HCT116 (cell line): ENCODE measurements at places on chromosomes 4 and X. TPM values are rescaled to one million over a fixed set of nuclear protein-coding genes. Genes with fewer than 3 reads are reported as not detected.
A peak's percentile ranks its signal among the peaks of the same experiment; 100 is the strongest.

The POF1B gene
- total RNA-seq, result 0.15 TPM

The TXK gene
- total RNA-seq, result 1.7 TPM

The GRIA3 gene
- total RNA-seq, result not detected

The RASGEF1B gene
- total RNA-seq, result 0.25 TPM

The CNGA1 gene
- 2.1 TPM for total RNA-seq

- no peak overlapping the region for H3K4me3 ChIP-seq
- no peak for DNase-seq
- H3K36me3 ChIP-seq, result no peaks in the 10 kb centered on the region
Observed at GRCh38 chrX:56763556-56764152, 34.6 kb downstream of the NBDY start.

DNA sequence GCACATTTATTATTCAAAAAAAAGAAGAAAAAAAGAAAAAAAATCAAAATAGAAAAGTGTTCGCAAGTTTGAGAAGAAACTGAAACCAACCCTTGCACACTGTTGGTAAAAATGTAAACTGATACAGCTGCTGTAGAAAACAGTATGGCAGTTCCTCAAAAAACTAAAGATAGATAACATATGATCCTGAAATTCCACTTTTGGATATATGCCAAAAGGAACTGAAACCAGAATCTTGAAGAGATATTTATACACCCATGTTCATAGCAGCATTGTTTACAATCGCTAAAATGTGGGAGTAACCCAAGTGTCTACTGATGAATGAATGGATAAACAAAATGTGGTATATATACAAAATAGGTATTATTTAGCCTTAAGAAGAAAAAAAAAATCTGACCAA lies 155.4 kb downstream of the TBCK start:
- H3K36me3 ChIP-seq, result no peaks in the 10 kb centered on the region
- no peak for DNase-seq
- no peak overlapping the region for H3K27ac ChIP-seq
- no peaks in the 10 kb centered on the region for H3K4me1 ChIP-seq
- H3K27me3 ChIP-seq, result no peaks in the 10 kb centered on the region
- no peak overlapping the region for H3K4me3 ChIP-seq

GRCh38 chr4:80362578-80363181 lies 27.1 kb downstream of the CFAP299 start:
- H3K27me3 ChIP-seq, result peaks cover 23% of the 10 kb centered on the region
- peak; percentile 4 for DNase-seq
- H3K4me3 ChIP-seq, result no peak overlapping the region
- H3K4me1 ChIP-seq, result no peaks in the 10 kb centered on the region
- H3K36me3 ChIP-seq, result no peaks in the 10 kb centered on the region

- H3K27ac ChIP-seq, result no peak overlapping the region
- H3K4me1 ChIP-seq, result no peaks in the 10 kb centered on the region
- no peaks in the 10 kb centered on the region for H3K27me3 ChIP-seq
Observed at GRCh38 chr4:157151711-157152110, 68.8 kb upstream of the GRIA2 start.

- H3K4me3 ChIP-seq, result no peak overlapping the region
- no peaks in the 10 kb centered on the region for H3K4me1 ChIP-seq
- no peak overlapping the region for H3K27ac ChIP-seq
Observed at GRCh38 chrX:133857640-133858269, 127.6 kb downstream of the GPC3 start.

DNA sequence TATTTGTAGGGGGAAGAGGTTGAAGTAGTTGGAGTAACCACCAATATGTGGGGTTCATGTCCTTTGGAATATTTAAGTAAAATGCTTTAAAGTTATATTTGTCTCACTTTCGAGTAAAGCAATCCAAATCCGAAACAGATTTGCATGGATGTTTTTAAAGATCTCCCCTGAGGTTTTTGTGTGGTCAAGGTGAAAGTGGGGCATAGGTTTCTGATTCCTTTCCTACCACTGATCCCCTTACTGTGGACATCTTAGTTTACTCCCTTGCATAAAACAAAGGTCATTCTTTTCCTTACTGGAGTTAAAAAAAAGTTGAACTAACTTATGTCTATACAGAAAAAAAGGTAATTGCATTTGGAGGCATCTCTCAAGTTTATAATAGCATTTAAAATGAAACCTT lies 71.9 kb upstream of the PHOX2B start:
- no peak overlapping the region for H3K4me3 ChIP-seq
- no peak for DNase-seq
- H3K27me3 ChIP-seq, result peaks cover 82% of the 10 kb centered on the region

DNA sequence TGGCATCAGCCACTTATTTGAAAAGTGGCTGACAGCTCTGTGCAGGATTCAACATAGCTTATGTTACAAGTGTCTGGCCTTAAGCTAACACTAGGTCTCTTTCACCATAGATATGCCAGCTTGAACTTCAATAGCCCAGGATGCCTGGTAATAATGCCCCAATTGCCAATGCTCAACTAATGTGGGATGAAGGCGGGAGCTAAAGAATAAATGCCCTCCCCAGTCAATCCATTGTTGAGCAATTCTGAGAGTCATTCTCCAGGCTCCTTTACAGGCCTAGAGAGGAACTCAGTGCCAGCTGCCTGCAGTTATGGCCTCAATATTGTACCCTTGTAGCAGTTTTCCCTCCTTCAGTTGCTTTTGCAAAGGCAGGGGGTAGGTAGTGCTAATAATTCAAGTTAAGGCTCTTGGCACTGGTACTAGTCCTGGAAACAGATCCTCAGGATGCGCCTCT lies 460.2 kb downstream of the GABRG1 start:
- no peaks in the 10 kb centered on the region for H3K27me3 ChIP-seq
- no peaks in the 10 kb centered on the region for H3K4me1 ChIP-seq
- no peak overlapping the region for H3K27ac ChIP-seq
- no peaks in the 10 kb centered on the region for H3K36me3 ChIP-seq
- no peak for DNase-seq
- no peak overlapping the region for H3K4me3 ChIP-seq

GRCh38 chr4:24274381-24274941 lies 309.9 kb downstream of the DHX15 start:
- no peaks in the 10 kb centered on the region for H3K27me3 ChIP-seq
- no peak overlapping the region for H3K27ac ChIP-seq
- H3K36me3 ChIP-seq, result no peaks in the 10 kb centered on the region
- DNase-seq, result no peak
- no peak overlapping the region for H3K4me3 ChIP-seq

DNA sequence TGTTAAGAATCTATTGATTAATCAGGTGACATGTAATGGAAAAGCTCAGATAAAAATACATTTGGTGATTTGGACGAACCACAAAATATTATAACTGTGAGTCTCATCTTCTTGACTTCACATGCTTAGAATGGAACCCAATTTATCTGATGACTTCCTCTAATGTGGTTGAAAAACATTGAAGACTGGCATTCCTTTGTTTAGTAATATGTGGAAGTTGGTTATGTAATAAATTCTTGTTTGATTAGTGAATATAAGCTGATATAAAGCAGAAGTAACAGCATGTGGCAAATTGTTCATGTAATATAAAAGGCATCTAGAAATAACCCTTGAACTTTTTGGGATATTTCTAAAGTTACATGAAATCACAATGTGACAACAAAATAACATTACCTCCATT lies 9.7 kb downstream of the GIMD1 start:
- H3K36me3 ChIP-seq, result no peaks in the 10 kb centered on the region
- H3K27ac ChIP-seq, result no peak overlapping the region
- no peaks in the 10 kb centered on the region for H3K4me1 ChIP-seq
- no peak for DNase-seq

DNA sequence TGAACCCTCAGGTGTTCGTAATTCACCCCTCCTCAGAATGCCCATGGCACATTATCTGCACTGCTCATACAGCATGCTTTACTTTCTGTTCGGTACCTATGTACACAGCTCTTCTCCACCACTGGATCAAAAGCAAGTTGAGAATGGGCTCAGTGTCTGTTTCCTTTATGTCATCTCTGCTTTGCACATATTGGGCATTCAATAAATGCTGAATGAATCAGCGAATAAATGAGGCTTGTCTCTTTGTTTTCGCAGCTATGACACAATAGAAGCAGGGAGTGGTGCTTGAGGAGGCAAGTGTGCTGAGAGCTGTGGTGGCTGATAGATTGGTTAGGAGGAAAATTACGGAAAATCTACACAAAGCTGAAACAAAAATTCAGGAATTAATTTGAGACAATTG lies 109.1 kb upstream of the VMA21 start:
- H3K27ac ChIP-seq, result no peak overlapping the region
- no peaks in the 10 kb centered on the region for H3K36me3 ChIP-seq
- H3K4me3 ChIP-seq, result no peak overlapping the region
- no peaks in the 10 kb centered on the region for H3K4me1 ChIP-seq

- peaks cover 10% of the 10 kb centered on the region; the same call in 1 of the 2 replicates for H3K4me1 ChIP-seq
- H3K36me3 ChIP-seq, result peaks cover 35% of the 10 kb centered on the region
- no peaks in the 10 kb centered on the region for H3K27me3 ChIP-seq
- peak overlapping the region; percentile 98 for H3K27ac ChIP-seq
Observed at GRCh38 chrX:1392376-1393068, 609 bp upstream of the SLC25A6 start.

DNA sequence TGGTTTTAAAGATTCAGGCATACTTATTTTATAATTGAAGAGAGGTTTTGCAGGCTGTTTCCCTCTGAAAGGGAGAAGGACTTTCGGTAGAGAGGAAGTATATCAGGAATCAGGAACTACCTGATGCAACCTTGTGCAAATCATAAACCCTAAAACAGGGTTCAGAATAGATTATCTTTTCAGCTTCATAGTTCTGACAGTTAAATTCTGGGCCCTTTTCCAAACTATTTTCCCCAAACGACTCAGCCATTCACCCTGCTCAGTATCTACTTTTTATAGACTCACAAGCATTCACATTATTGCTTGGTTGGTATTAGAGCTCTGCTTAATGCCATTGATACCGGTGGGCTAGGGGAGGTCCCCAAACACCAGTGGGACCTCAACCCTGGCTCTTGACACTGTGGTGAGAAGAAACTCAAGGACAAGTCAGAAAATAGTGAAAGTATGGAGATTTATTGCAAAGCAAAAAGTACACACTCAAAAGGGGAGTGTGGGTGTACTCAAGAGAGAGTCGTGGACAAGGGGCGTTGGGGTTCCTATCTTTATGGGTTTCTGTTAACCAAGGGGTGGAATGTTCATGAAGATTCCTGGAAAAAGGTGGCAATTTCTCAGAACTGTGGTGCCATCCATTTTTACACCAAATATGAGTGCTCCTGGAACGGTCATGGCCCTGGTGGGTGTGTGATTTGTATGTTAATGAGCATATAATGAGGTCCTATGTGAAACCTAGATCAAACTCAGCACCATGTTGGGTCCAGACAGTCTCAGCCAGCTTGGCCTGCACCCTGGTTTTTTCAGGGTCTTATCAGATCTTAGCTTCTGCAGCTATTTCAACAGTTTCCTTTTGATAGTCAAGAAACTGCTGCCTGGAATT lies 238.3 kb downstream of the DCLK2 start:
- no peak overlapping the region for H3K27ac ChIP-seq
- no peaks in the 10 kb centered on the region for H3K36me3 ChIP-seq
- no peak for DNase-seq
- no peaks in the 10 kb centered on the region for H3K4me1 ChIP-seq
- H3K27me3 ChIP-seq, result no peaks in the 10 kb centered on the region
